ENCODE measurements at places on chromosomes 3 and 15.

DNA sequence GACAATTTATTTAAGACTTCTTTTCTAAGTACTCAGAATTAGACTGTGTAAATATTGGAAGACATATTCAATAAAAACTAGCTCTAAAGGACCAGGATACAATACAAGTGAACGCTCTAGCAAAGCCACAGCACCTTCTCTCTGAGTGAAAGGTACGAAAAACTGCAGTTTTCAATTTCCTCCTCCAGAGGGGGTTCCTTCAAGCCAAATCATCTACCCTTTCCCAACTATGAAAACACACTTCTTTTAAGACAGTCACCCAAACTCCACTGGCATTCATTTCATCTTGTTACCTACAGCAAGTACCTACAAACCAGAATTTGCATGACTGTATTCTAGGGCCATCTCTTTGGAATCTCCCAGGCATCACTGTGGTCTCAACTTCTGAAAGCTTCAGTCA lies 165.8 kb downstream of the ERC2 start:
- DNase-seq: no peak

- DNase-seq: no peak
These were observed 263.3 kb upstream of the NR2E3 start for GRCh38 chr15:71547011-71547410.

GRCh38 chr15:85865070-85865684 lies 70.5 kb upstream of the KLHL25 start:
- no peak for DNase-seq

DNA sequence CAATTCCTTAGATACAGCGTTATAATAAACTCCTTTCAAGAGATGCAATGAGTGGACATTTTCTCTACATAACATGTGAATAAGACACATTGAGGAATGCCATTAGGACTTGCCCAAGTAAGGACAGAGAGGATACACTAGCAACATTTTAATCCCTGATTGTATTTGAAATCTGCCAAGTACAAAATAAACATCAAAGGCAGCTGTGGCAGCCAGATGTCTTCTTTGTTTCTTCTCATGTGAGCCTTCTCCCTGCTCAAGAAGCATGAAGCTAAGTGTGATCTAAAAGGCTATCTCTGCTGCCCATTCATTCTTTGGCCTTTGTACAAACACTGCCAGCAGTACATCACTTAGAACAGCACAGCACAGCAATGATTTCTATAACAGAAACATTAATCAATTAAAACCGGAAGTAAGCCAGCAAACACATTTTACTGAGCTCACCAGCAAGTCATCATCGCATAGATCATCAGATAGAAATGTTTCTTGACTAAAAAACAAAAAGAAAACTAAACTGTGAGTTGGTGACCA lies 364.0 kb downstream of the CNTN6 start:
- no peak for DNase-seq

GRCh38 chr3:188908002-188908850 lies 263.5 kb upstream of the TPRG1 start:
- no peak for DNase-seq

DNA sequence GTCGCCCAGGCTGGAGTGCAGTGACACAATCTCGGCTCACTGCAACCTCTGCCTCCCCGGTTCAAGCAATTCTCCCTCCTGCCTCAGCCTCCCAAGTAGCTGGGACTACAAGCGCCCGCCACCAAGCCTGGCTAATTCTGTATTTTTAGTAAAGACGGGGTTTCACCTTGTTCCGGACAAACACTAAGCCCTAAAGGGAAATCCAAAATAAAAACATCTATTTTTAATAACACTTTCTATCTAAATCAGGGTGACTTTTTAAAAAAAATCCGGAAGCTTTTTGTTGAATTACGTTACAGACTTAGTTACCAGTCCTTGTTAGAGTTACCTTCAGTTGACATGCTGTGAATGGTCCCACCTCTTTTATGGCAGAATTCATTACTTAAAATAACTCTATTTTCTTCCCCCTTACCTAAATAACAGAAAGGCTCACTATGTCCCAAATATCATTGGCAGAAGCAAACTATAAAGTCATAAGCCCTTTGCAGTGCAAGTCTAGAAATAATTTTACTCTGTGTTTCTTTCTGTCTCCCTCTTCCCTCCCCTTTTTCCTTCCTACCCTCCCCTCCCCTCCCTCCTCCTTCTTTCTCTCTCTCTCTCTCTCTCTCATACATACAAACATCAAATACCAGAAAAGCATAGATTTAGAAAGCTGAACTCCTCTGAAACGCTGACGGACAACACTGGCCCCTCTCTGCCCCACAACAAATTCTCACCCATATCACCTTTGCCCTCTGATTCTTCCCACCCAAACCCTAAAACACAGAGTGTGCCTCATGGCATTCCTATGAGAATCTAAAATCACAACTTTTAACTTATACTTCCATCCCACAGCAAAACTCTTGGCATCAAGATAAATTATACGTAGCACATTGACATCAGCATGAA lies 18.3 kb downstream of the THBS1 start:
- DNase-seq: no peak

DNA sequence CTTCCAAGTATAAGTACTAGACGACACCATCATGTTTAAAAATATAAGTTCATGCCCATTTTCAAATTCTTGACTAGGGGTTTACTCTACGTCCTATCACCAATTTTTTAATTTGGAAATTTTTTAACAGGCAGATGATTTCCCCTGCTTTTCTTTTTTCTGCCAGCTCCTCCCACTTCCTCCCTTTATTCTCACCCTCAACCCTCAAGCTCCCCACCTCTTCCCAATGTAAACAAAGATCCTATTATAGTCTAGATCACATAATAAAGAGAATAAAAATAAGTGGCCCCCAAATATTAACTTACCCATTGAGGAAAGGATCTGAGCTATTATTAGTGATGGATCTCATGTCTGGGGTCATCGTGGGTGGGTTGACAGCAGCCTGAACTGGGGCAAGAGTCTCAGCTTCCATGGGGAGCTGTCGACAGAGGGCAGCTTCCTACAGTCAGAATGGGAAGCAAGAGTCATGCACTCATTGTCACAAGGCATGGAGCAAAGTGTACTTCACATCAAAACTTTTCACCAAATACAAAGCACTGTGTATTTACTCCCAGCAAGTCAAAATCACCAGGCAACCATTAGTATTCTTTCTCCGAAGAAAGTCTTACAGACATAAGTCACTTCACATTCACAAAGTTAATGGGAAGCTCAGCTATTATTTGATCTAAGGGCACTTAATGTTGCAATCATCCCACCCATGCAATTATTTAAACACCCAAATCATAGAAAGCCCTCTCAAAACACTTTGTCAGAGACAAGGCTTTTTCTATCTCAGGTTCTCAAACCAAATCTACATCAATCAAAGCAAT lies 53.2 kb downstream of the TM4SF4 start:
- no peak for DNase-seq

DNA sequence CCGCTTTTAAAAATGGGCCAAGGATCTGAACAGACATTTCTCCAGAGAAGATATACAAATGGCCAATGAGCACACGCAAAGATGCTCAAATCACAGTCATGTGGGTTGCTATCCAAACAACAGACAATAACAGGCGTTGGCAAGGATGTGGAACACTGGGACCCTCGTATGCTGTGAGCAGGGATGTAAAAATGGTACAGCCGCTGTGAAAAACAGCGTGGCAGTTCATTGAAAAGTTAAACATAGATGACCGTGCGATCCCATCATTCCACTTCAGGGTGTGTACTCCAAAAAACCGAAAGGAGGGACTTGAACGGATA lies 6.7 kb upstream of the LRRC15 start:
- DNase-seq: no peak

- DNase-seq: no peak
These were observed 1.9 kb downstream of the BCL2A1 start for GRCh38 chr15:79969146-79969545.

DNA sequence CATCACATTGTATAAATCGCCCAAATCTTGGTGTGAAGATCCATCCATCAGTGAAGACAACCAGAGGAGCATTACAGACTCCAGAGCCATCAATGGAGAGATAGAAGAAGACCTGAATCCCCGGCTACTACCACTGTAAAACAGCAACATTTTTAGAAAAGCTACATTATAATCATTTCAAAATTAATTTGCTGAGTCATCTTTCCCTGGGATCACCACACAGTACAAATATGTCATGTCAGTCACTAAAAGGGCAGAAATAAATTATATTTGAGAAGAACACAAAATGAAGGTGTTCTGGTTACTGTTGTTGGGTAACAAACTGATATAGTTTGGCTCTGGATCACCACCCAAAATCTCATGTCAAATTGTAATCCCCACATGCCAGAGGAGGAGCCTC lies 218.5 kb upstream of the STT3B start:
- no peak for DNase-seq

GRCh38 chr3:197878427-197878826 lies 71.6 kb upstream of the RPL35A start:
- no peak for DNase-seq

- DNase-seq: no peak
These were observed 60.5 kb upstream of the ADPGK start for GRCh38 chr15:72844067-72844466.

GRCh38 chr15:69758291-69758771 lies 305.7 kb downstream of the RPLP1 start:
- DNase-seq: no peak

DNA sequence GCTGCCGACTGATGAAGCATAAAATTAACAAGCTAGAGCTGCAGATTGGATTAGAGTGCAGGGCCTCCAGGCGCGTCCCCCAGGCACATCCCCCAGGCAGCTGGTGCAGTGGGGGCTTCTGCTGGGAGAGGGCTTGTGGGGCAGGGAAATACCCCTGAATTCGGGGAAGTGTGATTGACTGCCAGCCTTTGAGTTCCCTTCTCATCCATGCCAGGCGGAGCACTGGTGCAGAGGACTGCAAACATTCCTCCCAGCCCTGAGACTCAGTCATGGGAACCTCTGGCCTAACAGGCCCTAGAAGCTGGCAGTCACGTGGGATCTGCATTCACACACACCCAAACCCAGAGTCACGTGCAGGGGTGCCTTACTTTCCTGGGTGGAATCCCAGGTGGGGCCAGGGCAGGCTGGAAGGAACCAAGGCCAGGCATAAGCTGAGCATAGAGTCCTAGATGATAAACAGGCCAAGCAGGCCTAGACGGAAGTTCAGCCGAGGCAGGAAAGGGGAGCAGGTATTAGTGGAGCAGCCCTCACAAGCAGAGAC lies 46.2 kb upstream of the SEC22A start:
- DNase-seq: no peak

- DNase-seq: no peak
These were observed 527.5 kb downstream of the NAALADL2 start for GRCh38 chr3:175386630-175387029.
